ENCODE measurements at places on chromosomes 5 and 9.

- DNase-seq = no peak
Observed at GRCh38 chr9:99743455-99743854, 78.2 kb upstream of the NR4A3 start.

- DNase-seq = peak; percentile 86
Observed at GRCh38 chr5:177431317-177432142, 5.1 kb downstream of the GRK6 start.

DNA sequence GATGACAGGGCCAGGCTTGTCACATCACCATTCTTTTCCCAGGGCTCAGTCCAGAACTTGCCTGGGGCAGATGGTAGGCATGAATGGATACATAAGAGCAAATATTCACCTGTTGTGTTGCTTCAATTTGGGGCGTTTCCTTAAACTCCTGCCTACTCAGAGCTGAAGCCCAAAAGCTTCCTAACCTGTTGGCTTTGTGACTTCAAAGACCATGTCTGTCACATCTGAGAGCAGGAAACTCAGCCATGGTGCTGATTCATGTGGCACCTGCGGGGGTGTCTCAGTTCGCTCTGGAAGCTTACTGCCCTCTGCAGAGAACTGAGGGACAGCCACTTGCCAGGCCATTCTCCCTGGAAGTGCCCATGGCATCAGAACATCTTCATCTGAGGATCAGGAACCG, 246.6 kb downstream of the HSPA4 start:
- no peak for DNase-seq

DNA sequence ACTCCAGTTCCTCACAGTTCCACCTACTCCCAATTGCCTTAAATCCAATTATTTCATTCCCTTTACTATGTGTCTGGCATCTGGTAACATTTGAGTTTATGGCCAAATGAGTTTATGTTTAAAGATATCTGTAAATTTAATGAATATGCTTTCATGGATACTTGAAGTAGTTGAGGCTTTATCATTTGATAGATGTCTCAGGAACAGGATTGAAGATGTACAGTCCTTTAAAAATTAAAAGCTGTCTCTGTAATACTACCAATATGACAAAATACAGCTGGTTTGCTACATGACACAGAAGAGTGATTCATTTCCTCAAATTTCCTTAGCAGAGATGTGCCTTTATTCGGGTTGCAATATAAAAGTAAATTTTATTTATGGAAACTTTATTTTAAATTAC, 2326.0 kb upstream of the ACO1 start:
- no peak for DNase-seq

DNA sequence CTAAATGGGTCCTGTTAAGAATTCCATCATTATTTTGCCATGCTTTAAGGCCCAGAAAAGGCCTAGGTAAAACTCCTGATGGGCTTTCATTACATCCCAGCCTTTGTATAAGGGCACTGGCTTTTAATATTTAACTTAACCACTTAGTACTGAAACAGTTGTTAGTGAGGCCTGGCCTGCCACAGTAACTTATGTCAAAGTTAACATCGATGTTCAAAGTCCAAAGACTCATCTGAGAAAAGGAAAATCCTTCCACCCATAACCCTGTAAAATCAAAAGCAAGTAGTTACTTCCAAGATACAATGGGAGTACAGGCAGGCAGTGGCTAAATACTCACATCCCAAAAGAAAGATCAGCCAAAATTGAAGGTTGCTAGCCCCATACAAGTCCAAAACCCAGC, 15.0 kb upstream of the UGT3A1 start:
- DNase-seq = no peak

GRCh38 chr9:90044710-90045151, 439.9 kb downstream of the GADD45G start:
- DNase-seq = no peak

DNA sequence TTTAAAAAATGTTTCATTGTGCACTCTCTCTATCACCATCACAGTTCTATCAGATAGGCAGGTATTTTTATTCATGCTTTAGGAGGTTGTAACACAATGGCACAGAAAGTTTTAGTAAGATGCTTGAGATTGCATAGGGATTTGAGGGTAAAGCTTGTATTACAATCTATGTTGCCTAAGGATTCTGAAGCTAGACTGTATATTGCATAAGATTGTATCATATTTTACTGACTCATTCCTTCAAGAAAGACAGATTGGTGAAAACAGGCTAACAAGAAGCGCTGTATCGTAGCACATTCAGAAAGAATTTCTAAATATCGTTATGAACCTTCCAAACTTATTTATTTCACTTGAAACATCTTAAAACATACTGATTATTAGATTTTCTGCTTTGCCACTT, 577.7 kb downstream of the EBF1 start:
- no peak for DNase-seq

DNA sequence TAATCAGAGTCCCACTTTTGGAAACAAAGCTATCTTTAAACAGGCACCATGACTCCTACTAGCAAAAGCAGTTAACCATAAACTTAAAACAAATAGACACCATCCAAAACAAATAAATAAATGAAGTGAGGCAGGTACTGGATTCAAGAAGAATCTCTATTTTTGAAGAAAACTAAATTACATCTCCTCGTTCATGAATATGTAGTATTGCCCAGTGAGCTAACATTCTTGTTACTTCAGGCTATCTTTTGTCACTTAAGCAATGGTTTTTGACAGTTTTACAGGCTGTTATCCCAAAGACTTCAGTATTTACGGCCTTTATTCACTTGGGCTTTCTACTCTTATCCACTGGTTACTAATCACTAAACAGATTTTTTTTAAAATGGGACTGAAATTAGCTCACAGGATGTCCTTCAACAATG, 242.5 kb downstream of the MLLT3 start:
- DNase-seq = no peak

DNA sequence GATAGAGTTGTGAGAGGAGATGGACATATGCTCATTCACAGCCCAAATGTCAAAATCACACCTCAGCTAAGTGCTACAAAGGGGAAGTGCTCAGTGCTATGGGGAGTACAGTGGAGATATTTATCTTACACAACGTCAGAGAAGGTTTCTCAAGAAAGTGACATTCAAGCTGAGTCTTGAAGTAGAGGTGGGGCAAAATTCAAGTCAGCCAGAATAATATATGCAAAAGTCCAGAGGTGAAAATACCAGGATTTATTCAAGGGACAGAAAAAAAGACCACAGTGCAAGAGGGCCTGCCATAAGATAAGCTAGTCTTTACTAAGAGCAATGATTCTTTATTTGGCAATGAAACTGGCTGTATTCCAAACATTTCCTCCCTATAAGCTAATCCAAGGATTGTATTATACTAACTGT, 327.8 kb upstream of the PIK3R1 start:
- DNase-seq = no peak

DNA sequence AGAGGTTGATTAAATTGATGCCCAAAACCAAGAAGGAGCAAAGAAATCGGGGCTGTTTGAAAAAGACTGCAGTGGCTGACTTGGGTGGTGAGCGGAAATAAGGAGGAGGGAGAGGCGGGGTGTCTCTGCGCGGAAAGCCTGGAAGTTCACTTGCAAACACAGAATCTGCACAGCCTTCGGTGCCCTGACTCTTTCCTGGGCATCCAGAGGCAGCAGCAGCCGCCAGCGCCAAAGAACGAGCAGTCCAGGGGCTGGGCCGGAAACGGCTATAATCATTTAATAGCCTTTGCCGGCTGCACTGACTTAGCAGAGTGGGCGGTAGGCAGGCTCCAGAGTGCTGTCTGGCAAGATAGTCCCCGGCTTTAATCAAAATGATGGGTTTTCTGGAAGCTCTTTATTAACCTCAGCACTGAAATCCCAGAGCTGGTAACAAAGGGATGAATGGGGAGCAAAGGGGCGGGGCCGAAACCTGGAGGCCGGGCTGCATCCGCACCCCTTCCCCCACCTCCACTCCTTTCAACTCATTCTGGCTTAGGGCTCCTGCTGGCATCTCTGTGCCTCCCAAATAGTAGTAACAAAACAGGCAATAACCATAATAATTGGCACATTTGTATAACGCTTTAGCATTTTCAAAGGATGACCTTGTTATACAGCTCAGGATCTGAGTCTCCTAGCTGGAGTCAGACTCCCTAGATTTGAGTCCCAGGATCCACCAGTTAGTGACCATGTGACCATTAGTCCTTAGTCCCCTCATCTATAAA, 35.7 kb downstream of the PCDHAC2 start:
- DNase-seq = no peak

GRCh38 chr9:120104771-120105170, 475.2 kb downstream of the CDK5RAP2 start:
- no peak for DNase-seq

- no peak for DNase-seq
Observed at GRCh38 chr5:170836226-170836625, 25.6 kb upstream of the RANBP17 start.

DNA sequence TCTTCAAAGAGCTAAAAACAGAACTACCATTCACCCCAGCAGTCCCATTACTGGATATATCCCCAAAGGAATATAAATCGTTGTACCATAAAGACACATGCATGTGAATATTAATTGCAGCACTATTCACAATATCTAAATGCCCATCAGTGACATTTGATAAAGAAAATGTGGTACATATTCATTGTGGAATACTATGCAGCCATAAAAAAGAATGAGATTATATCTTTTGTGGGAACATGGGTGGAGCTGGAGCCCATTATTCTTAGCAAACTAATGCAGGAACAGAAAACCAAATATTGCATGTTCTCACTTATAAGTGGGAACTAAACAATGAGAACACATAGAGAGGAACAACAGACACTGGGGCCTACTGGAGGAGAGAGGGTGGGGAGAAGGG, 38.7 kb downstream of the FCHO2 start:
- DNase-seq = no peak

DNA sequence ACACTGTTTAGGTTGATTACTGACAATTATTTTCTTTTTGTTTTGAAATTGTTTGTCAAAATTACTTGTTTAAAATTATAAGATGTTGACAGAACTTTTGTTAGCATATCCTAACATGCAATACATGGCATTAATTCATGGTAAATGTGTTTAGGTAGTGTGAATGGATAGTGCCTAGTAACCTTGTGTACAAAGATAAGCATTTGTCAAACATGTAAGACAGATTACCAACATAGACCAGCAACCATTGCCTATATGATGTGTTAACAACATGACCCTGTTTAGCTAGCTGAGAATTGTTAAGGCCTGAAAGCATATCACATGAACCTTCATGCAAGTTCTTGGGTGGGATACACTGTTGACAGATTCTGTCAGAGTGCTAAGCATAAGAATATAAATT, 13.4 kb downstream of the MAN2A1 start:
- DNase-seq = no peak

- no peak for DNase-seq
Observed at GRCh38 chr5:15946026-15946425, 233.6 kb downstream of the MARCHF11 start.

DNA sequence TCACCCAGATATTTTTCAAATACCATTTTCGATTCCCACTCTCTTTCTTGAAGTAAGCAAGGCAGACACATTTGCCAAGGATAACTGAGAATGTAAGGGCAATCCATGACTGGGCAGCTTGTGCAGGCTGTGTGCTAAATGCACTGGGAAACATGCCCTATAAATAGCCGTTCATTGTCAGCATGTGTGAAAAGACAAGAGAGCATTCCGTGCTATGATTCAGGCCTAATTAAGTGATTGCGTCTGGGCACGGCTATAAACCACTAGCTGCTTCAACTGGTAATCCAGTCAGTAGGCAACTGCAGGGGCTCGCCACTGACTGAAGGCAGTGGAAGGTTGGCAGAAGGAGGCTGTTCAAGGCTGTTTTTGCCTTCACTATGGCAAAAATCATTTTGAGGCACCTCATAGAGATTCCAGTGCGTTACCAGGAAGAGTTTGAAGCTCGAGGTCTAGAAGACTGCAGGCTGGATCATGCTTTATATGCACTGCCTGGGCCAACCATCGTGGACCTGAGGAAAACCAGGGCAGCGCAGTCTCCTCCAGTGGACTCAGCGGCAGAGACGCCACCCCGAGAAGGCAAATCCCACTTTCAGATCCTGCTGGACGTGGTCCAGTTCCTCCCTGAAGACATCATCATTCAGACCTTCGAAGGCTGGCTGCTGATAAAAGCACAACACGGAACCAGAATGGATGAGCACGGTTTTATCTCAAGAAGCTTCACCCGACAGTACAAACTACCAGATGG, at the start of gene HSPB3:
Gene HSPB3 (plus strand): TSS at position 287 of the 745 bp plus-strand sequence. CDS start 91 bp downstream, at position 378.
- DNase-seq = peak; percentile 80

GRCh38 chr5:95184924-95185323, 100.0 kb downstream of the MCTP1 start:
- no peak for DNase-seq

DNA sequence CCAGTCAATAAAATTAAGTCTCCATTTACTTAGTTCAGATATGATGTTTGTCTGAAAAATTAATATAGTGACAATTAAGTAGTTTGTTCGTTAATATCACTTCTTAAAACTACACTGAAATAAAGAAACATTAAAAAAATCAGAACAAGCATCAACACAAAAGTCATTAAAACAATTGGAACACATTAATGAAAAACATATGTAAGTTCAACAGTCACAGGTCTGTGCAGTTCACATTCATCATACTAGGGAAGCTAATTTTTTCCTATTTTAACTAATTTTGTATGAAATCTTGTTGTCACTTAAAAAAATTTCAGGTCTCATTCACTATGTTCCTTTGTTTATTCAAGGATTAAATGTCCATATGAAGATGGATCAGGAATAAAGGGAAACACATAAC, 22.5 kb downstream of the POC5 start:
- no peak for DNase-seq

GRCh38 chr5:12934722-12935121, 1009.8 kb downstream of the DNAH5 start:
- DNase-seq = no peak

GRCh38 chr5:158303275-158303674, 444.3 kb upstream of the CLINT1 start:
- DNase-seq = no peak

- no peak for DNase-seq
Observed at GRCh38 chr9:116653348-116654058, 33.6 kb upstream of the TRIM32 start.

GRCh38 chr9:94159069-94159939, 75.0 kb downstream of the PTPDC1 start:
- DNase-seq = no peak

GRCh38 chr5:54146916-54147315, 163.5 kb downstream of the ARL15 start:
- no peak for DNase-seq

DNA sequence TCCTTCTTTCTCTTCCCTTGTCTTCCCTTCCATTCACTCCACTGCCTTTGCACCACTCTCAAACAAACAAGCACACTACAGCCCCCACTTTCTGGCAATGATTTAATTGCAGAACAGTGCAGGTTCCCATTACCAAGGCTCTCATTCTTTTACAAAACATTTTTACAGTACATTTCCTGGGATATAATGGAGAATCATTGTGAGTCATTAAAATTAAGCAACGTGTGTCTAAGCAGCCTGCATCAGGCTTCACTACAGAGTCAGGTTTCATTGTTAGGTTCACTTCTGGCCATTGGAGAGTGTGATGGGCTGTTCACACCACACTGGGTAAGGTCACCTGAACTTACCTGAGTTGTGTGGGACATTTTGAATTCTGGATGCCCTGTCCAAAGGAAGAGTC, 303.5 kb downstream of the TRIM32 start:
- no peak for DNase-seq

GRCh38 chr9:137484551-137485315, 25.6 kb upstream of the NSMF start:
- DNase-seq = no peak

- DNase-seq = no peak
Observed at GRCh38 chr5:56270058-56270457, 36.9 kb upstream of the ANKRD55 start.

Data from Right ventricle myocardium inferior (tissue), 1 donor.